ENCODE measurements at places on chromosomes 2 and 18.
A peak's percentile ranks its signal among the peaks of the same experiment; 100 is the strongest.

DNA sequence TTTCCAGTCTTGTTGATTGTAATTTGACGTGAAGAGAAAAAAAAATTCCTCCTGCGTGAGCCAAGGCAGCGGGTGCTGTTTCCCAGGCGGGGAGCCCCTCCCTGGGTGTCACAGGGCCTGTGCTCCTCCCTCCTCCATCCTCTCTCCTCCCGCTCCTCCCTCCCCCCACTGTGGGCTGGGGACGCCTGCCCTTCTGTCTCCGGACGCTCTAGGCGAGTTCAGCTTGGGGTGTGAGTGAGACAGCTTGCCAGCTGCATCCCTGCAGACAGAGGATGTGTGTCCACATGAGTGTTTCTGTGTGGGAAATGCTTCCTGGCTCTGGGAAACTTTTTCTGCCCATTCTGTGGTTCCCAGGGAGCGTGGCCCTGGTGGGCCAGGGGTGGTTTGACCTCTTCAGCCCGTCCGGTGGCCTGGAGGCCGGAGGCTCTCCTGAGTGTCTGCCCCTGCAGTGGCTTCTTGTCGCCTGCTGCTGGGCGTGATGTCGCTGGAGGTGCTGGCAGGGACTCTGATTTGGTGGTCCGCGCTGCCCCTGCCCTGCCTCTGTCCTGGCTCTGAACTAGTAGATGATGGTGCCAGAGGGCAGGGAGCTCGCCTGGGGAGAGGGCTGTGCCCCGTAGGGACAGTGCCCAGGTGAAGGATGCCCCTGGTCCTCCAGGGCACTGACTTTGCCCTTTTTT lies 96.4 kb downstream of the USP40 start:
- no peak for DNase-seq

DNA sequence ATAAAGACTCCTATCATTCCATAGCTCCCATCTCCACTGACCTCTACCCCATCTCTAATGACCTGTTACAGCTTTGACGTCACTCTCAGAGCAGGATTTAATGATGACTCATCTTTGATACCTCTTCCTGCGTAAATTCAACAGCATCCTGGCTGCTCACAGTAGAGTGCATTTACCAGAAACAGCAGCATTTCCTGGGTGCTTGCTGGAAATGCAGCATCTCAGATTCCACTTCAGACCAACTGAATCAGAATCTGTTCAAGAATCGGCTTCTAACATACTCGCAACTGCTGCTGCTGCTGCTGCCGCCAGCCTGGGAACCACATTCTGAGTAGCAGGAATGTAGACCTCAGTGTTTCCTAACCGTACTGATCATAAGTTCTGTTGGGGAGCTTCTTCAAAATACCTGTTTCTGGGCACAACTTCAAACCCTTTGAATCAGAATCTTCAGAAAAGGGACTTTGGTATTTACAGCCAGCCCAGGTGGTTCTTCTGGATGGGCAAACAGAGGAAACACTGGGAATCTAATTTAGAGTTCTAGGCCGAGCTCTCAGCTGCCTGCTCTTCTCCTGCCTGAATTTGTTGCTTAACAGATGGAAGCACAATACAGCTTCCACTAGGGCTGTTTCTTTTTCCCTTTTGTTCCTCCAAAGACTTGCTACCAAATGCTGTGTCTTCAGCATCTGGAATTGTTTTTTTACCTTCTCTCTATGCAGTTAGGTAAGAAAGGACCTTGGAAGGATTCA lies 241.4 kb downstream of the NCKAP5 start:
- peak; percentile 48 for DNase-seq

- DNase-seq: no peak
Observed at GRCh38 chr2:178990533-178991241, 59.2 kb downstream of the CCDC141 start.

- no peak for DNase-seq
Observed at GRCh38 chr18:78975292-78975691, 4.3 kb upstream of the SALL3 start.

DNA sequence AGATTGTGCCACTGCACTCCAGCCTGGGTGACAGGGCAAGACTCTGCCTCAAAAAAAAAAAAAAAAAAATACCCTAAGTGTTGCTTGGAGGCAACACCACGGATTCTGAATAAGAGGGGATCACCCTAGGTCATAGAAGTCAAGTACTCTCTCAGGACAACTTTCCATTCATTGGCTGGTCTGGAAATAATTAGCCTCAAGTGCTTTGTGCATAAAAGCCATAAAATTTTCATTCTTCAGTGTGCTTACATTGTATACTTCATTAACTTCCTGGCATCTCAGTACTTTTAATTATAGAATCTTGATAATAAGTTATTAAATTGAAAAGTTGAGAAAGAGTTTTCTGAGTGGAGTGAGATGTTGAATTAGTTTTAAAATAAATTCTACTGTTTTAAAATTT lies 876.1 kb upstream of the FAM98A start:
- DNase-seq: no peak

- no peak for DNase-seq
Observed at GRCh38 chr2:74571058-74571457, 16.5 kb downstream of the DOK1 start.

GRCh38 chr2:30732376-30732775 lies 74.9 kb downstream of the CAPN13 start:
- DNase-seq: no peak

GRCh38 chr2:42360493-42360889 lies 526 bp downstream of the COX7A2L start:
- DNase-seq: no peak

DNA sequence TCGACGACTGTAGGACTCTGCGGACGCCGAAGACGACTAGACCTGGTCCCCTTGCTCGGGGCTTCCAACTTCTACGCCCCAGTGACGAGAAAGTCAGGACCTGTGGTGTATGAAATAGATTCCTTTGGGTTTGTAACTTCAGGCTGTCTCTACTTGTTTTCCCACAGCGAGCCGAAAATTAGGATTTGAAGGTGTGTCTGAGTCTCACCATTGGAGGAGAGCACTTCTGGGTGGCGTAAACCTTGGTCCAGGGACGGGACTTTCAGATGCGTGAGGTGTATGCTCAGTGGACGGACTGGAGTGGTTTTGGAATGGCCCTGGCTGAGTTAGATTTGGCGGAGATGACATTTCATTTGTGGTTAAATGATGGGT lies 1.3 kb downstream of the BIRC6 start:
- DNase-seq: no peak

DNA sequence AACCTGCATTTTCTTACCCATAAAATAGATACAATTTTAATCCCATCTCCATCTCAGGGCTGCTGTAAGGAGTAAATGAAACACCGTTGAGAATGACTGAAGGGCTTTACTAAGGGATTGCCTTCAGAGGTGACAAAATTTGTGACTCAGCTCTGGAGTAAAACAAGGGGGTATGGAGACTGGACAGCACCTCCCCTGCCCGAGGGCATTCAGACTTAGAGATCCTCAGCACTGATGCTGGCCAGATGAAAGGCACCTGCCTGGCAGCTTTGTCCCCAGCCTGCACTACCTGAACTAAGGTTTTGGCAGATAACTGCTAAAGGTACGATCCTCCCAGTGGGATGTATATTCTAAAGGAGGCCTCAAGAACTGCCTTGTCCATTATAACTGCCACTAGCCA lies 105.9 kb upstream of the STPG4 start:
- no peak for DNase-seq

All from skeletal muscle cell (primary cell).